ENCODE measurements at places on chromosomes 1 and 21. TPM values are rescaled to one million over a fixed set of nuclear protein-coding genes. Genes with fewer than 3 reads are reported as not detected.
A peak's percentile ranks its signal among the peaks of the same experiment; 100 is the strongest.

DNA sequence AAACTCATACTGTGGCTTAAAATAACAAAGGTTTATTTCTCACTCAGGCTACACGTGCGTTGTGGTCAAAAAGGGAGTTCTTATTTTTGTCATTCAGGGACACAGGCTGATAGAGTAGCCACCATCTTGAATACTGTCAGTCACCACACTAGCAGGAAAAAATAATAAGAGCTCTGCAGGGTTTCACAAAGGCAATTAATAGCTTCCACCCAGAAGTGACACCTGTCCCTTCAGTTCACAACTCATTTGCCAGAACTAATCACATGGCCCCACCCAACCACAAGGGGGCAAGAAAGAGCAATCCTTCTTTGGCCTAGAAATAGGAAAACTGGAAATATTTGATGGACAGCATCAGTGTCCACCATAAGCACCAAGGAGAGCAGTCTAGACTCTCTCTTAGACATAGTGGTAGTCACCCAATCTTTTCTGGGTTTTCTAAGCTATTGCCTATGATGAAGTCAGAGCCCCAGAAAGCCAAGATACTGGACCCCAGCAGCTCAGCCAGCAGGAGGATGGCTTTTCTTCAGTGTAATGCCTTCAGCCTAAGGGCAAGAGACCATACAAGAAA is 8.2 kb downstream of the HAPLN2 start:
- DNase-seq, result no peak

DNA sequence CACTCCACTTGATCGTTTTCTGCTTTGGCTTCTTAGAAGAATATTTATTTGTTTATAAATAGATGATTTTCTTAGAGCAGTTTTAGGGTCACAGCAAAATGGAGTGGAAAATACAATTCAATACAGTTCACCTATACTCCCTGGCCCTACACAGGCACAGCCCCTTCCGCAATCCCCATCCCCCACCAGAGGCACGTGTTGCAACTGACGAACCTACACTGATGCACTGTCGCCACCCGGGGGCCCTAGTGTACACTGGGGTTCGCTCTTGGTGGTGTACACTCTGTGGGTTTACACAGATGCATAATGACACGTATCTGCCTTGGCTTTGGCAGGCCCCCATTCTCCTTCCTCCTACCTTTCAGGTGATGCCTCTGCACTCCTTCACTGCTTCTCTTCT is 8.0 kb downstream of the ECHDC2 start:
- no peak for DNase-seq

DNA sequence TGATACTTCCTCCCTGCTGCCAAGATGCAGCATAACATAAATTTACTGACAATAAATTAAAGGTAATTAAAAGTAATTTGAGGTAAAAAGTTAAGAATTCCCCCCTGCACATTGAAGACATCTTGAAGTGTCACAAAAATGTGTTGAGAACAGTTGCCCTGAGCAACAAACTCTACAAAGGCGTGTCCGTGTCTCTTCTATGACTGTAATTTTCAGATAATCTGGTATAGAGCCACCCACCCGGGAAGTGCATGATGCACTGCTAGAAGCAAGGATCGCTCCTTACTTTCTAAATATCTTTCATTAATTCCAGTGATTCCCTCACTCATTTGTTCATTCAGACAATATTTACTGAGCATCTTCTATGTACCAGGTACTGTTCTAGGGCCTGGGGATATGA is 11.0 kb upstream of the CASQ1 start:
- no peak for DNase-seq

DNA sequence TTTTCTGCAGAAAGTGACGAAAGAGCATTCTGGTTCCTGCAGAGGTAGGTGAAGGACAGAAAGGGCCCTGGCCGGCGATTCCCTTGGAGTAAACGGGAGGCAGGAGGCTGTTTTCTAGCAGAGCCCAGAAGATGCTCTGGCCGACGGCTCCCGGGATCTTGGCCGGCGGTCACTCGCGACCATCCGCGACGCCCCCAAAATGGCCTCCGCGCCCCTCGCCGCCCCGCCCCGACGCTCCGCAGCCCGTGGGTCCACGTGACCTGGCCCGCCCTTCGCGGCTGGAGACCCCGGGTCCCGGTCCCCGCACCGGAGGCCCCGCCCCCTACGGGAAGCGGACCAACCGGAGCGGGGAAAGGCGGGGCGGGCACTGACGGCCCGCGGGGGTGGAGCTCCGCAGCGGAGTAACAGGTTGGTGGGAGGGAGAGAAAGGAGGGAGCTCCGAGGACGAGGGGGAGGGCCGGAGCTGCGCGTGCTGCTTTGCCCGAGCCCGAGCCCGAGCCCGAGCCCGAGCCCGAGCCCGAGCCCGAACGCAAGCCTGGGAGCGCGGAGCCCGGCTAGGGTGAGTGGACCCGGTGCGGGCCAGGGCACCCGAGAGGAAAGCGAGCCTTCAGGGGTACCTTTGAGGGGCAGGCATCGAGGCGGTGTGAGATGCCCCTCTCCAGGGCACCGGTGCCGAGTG is at the start of gene CGN:
Gene CGN (plus strand): TSS at position 431 of the 679 bp plus-strand sequence. CDS start 7,133 bp downstream, outside the sequence.
- DNase-seq, result peak; percentile 88

DNA sequence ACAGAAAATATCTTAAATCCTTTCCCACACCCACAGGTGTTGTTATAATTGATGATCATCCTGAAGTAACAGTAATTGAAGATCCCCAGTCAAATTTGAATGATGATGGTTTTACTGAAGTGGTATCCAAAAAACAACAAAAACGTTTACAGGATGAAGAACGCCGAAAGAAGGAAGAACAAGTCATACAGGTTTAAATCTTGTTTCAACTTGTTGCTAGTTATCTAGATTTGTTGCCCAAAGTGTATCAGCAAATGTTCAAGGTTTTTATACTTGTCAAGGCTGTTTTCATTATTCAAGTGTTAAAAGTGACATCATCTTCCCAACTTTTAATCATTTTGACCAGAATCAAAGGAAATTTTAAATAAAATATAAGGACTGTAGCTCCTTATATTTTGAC is 64.7 kb downstream of the PRRC2C start:
- peak; percentile 58 for DNase-seq

GRCh38 chr1:14970115-14970798 is 183.3 kb upstream of the TMEM51 start:
- peak; percentile 84 for DNase-seq

CA6 gene
- total RNA-seq, result not detected

- no peak for DNase-seq
Measured at GRCh38 chr1:55107101-55107500, 67.8 kb downstream of the PCSK9 start.

GRCh38 chr1:190101756-190102155 is 375.9 kb downstream of the BRINP3 start:
- no peak for DNase-seq

VSIG8 gene
- not detected for total RNA-seq

GRCh38 chr1:58899587-58900271 is 115.9 kb upstream of the JUN start:
- DNase-seq, result peak; percentile 81

RPL5 gene
- total RNA-seq, result 1,496 TPM

- peak; percentile 35 for DNase-seq
Measured at GRCh38 chr1:204377800-204378668, 18.3 kb upstream of the PLEKHA6 start.

- DNase-seq, result peak; percentile 35
Measured at GRCh38 chr1:28173151-28173979, 3.1 kb downstream of the PTAFR start.

- DNase-seq, result peak; percentile 100
Measured at GRCh38 chr1:234544087-234544579, 65.2 kb upstream of the TARBP1 start.

DNA sequence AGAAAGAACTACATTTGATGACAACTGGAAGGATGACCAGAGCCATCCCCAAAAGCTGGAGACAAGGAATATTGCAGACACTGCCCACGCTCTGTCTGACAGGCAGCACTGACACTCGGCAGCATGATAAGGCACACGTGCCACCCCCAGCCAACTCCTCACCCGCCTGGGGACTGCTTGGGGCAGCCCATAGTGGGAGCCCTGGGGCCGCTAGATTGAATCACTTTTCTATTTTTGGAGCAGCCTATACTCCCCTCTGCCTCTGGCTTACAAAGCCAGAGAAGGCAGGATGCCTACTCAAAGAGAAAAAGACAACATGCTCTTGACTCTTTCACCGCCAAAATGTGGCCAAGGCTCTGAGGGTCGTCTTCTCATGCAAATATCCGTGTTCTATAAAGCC is 1.3 kb downstream of the SMG5 start:
- no peak for DNase-seq

DNA sequence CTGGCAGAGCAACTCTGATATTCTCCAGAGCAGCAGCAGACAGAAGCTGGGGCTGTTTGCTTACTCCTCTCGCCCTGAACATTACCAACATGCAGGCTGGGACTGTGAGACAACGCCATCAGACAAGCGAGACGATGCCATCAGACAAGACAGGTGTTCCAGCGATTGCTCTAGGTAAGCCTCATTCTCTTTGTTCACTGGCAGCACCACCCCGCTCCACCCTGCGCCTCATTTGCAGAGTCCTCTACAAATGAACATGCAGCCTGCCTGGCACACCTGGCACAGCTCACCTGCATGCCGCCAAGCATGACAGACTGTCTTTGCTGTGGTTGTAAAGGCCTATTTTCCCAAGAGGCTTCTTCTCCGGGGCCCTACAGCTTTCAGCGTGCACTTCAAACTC is 346.2 kb downstream of the SMYD3 start:
- no peak for DNase-seq

DNA sequence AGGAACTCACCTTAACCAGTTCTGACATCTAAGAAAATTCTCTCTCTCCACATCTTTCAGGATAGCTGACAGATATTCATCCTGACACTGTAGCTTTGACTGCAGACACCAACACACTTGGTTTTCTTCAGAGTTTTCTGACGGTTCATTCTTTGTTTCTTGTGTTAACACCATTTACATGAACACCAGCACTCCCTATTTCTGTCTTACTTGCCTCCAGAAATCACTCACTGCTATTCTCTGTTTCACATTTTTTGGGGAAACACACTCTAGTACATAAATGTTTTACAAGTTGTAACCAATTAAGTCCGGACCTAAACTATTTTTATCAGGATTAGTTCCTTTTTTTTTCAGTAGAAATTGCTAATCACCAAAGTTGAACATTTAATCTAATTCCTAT is 15.4 kb downstream of the FLVCR1 start:
- DNase-seq, result no peak

DNA sequence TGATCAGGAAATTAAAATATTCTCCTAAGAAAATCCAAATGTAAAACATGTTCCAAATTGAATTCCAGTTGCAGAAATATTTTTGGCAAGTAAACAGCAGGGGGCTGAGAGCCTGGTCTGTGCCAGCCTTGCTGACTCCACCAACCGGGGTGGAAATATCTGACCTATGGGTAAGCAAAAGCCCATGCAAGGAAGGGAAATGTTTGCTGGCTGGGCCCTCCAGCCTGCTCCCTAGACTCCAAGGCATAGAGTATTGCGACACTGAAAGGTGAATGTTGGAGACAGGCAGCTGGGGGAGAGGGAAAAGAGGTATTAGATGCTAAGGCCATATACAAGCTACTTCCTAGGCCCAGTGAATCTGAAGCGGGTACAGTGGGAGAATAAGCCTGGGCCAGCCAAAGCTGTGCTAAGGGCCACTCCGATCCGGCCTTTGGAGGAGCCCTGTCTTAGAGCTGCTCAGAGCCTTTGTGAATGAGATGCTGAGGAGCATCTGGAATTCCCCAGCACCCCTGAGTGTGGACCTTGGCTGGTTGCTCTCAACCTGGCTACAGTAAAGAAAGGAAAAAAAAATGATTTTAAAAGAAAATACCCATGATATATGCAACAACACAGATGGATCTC is 24.9 kb upstream of the ATP1B1 start:
- no peak for DNase-seq

DNA sequence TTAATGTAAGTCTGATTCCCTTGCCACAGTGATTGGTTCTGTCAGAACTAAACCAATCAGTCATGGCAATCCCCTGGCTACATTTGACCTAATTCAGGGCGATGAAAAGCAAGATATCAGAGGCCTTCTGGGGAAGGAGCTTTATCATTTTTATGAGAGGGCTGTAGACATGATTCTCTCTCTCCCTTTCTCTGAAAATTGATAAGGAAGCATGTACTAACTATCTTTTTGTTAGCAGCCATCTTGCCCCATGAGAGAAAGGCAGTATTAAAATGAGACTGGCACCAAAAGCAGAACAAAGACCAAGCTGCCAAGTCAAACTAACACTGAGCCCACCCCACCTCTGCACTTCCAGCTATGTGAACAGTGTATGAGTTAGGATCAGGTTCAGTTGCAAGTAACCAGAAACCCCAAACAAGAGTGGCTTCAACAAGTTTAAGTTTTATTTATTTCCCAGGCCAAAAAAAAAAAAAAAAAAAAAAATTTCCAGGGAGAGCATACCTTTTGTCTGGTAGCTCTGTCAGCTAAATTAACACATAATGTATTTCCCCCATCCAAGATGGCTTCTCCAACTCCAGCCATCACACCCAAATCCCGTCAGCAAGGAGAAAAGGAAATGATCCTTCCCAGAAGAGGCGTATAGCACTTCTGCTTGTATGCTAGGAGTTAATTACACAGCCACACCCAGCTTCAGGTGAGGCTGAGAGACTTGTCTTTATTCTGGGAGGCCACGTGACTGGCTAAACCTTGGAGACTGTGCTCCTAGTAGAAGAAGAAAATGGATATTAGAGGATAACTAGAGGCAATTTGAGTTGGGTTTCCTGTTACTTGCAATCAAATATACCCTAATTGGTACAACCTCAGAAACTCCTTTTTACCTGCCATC is 105.8 kb upstream of the RALGPS2 start:
- no peak for DNase-seq

LGR6 gene
- 0.24 TPM for total RNA-seq

GALE gene
- 16.6 TPM for total RNA-seq

- no peak for DNase-seq
Measured at GRCh38 chr1:60745484-60745883, 336.9 kb upstream of the NFIA start.

DNA sequence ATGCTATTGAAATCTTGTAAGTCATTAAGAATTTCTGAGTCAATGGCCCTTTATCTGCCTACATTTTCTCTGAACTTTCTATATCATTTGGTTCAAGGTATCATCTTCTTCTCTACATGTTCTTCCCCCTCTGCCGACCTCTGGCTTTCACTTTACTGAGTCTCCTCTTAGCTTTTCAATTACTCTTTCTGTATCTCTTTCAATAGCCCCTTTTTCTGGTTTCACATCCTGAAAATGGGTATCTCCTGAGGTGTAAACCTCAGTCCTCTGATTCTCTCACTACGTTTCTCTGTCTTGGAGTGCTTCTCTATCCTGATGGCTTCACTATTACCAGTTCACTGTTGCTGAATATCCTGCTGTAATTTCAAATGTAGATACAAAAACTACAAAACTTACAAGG is 98.9 kb downstream of the LYST start:
- DNase-seq, result no peak

- peak; percentile 98 for DNase-seq
Measured at GRCh38 chr1:109075531-109076490, at the start of gene TAF13. TSS of gene TAF13 (minus strand) at chr1:109076003. CDS start at chr1:109075947, 56 bp downstream.

Data from umbilical cord (tissue), 2 donors.